T-helper 2 cell (primary cell): ENCODE measurements at places on chromosomes 1 and 21.

DNA sequence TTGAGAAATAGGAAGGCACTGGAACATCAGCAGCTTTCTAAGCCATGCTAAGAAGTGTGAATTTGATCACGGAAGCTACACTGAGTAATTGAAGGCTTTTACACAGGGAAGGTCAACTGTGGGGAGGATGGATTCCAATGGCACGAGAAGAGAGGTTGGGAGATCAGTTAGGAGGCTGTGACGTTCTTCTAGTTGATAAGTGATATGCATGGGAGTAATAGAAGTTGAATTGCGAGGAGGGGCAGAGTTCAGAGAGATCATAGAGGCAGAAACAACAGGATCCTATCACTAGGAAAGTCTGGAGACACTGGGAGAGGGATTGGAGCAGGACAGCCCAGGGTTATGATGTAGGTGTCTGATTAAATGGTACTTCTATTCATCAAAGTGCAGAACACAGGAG lies 16.2 kb downstream of the LMOD1 start:
- no peak for DNase-seq

DNA sequence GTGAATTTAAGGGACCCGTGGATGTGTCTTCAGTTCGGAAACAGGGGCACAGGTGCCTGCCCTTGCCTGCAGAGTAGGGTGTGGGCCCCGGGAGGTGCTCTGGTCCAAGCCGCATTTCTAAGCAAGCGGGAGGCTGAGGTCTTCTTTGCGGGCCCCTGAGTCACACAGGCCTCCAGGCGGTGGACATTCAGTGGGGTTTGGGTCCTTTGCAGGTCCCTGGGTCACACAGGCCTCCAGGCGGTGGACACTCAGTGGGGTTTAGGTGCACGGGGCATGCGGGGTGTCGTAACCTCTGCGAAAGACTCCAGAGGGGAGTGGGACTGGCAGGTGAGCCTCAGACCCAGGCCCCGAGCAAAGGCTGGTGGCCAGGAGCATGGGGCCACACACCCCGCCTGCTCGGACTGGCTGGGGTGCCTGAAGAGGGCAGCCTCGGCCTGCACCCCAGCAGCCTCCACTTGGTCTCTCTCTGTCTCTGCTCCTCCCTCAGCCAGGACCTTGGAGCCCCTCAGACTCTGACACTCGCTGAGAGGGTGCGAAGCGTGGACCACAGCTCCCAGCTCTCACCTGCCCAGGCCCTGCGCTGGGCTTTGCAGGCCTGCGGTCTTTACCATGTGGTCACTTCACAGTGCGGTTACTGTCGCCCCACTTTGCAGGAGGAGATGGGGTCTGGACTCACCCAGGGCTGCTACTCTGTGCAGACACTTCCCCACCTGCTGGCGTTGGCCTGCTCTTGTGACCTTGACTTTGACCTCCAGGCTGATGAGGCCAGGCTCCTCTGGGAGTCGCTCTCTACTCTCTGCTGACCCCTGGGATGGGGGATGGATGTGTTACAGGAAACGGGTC lies 6.0 kb upstream of the AGPAT3 start:
- no peak for DNase-seq

DNA sequence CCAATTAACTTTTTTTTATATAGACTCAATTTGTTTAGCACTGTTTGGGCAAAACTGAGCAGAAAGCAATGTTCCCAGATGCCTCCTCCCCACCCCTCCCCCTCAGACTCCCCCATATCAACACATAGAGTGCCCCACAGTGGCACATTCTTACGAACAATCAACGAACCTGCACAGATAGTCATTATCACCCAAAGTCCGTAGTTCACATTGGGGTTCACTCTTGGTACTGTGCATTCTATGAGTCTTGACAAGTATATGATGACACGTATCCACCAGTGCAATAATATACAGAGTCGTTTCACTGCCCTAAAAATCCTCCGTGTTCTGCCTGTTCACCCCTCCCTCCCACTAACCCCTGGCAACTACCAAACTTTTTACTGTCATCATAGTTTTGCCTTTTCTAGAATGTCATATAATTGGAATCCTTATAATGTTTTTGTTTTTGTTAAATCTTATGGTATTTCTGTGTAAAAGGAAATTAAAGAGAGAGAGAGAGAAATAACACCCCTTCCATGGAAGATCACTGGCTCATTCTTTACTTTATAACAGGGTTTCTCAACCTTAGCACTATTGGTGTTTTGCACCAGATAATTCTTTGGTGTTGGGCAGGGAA lies 37.2 kb upstream of the HNRNPU start:
- no peak for DNase-seq

- no peak for DNase-seq
Measured at GRCh38 chr1:61293197-61293596, 210.8 kb downstream of the NFIA start.

- no peak for DNase-seq
Measured at GRCh38 chr1:94120991-94121390, at the start of gene ABCA4. Gene ABCA4, minus strand, starts transcription at chr1:94121148. Its CDS starts 103 bp downstream, at chr1:94121045.

DNA sequence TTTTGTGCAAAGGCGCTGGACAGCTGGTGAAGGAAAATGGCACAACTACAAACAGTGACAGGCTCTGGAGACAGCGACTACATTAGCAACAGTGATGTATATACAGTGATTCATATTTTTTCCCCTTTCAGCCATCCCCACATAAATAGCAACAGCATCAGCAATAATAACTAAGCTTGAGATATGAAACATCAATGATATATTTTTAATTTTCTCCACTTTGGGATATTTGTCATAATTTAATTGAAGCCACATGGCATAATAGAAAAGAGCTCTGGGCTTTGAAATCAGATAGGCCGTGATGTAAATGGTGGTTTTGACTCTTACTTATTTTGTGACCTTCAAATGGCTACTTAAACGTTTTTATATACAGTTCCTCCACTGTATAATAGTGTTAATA lies 764.3 kb upstream of the PRMT6 start:
- no peak for DNase-seq

DNA sequence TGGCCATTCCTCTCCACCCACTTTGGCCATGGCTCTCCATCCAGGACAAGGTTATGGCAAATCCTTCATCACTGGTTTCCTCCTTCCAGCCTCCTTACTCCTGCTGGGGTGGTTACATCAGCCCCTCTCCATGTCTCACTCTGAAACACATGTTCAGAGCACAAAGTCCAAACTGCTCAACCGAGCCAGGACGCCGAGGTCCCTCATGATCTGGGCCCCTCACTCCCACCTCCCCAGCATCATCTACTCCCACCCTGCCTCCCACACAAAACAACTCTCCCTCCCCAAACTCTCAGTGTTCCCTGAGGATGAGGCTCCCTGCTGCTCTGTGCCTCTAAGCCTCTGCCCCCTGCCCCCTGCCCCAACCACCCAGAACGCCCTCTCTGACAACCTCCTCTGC lies 33.3 kb upstream of the ZBTB40 start:
- no peak for DNase-seq

DNA sequence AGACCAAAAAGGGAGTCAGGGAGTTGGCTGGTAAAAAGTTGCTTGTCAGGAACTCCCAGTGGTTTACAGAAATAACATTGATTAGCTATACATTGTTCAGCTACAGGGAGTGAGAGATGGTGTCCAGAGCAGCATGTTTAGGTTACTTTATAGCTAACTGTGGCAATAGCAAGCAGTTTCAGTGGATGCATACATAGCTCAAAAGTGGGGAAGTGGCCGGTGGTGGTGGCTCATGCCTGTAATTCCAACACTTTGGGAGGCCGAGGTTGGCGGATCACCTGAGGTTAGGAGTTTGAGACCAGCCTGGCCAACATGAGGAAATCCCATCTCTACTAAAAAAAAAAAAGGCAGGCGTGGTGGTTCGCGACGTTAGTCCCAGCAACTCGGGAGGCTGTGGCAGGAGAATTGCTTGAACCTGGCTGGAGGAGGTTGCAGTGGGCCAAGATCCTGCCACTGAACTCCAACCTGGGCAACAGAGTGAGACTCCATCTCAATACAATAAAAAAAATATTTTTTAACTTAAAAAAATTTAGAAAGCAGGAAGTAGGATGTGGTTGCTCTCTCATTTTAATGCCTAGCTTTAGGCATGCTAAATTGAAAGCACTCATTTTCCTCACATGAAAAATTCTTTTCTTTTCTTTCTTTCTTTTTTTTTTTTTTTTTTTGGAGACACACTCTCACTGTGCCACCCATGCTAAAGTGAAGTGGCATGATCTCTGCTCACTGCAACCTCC lies 109.7 kb downstream of the PPIAL4G start:
- DNase-seq = peak; percentile 29

GRCh38 chr1:84156210-84156621 lies 12.1 kb downstream of the PRKACB start:
- no peak for DNase-seq
